Activated CD4-positive, alpha-beta T cell treated with anti-CD3 and anti-CD28 coated beads, Interleukin-2, amount 10 ng/mL, durations not matched to agents 7 days and 5 days (primary cell): ENCODE measurements at places on chromosomes 2 and 18.

- no peaks in the 10 kb centered on the region for H3K36me3 ChIP-seq
- DNase-seq: no peak
- peaks cover 4% of the 10 kb centered on the region for H3K27me3 ChIP-seq
- no peaks in the 10 kb centered on the region for H3K4me1 ChIP-seq
Measured at GRCh38 chr2:33444967-33445366, 31.5 kb upstream of the RASGRP3 start.

GRCh38 chr18:5951515-5952091 is 56.3 kb upstream of the TMEM200C start:
- no peak overlapping the region for H3K4me3 ChIP-seq
- H3K27me3 ChIP-seq: peaks cover 2% of the 10 kb centered on the region
- no peak overlapping the region for H3K27ac ChIP-seq
- H3K36me3 ChIP-seq: no peaks in the 10 kb centered on the region
- DNase-seq: no peak
- no peaks in the 10 kb centered on the region for H3K4me1 ChIP-seq

- no peak for DNase-seq
- H3K36me3 ChIP-seq: peaks cover 43% of the 10 kb centered on the region
- no peak overlapping the region for H3K4me3 ChIP-seq
- no peaks in the 10 kb centered on the region for H3K4me1 ChIP-seq
- H3K27ac ChIP-seq: no peak overlapping the region
Measured at GRCh38 chr2:32386739-32387138, 29.9 kb downstream of the BIRC6 start.

DNA sequence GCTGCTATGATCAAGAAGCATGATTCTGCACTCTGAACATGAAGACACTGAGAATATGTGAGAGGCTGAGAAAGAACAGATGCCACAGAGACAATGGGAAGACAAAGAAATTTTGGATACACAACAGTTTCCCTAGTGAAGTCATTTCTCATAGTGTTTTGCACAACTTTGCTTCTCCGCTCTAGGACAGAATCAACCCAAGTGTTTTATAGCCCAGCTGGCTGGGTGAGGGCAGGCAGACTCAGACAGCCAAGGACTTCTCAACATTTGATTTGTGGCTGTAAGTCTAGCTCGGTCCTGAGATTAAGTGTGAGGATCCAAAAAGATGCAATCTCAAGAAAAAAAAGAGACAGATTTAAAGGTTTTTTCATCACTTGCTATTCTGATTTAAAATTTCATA is 536.5 kb upstream of the CRIM1 start:
- H3K4me3 ChIP-seq: no peak overlapping the region
- no peak for DNase-seq
- no peaks in the 10 kb centered on the region for H3K36me3 ChIP-seq
- H3K4me1 ChIP-seq: no peaks in the 10 kb centered on the region
- H3K27me3 ChIP-seq: peaks cover 5% of the 10 kb centered on the region

GRCh38 chr18:47313901-47314300 is 62.4 kb upstream of the SKOR2 start:
- no peak overlapping the region for H3K27ac ChIP-seq
- peaks cover 7% of the 10 kb centered on the region for H3K27me3 ChIP-seq

- H3K36me3 ChIP-seq: no peaks in the 10 kb centered on the region
- no peak overlapping the region for H3K27ac ChIP-seq
Measured at GRCh38 chr2:182018218-182018617, 32.6 kb downstream of the PPP1R1C start.

- DNase-seq: no peak
- no peaks in the 10 kb centered on the region for H3K4me1 ChIP-seq
- H3K27ac ChIP-seq: no peak overlapping the region
- H3K36me3 ChIP-seq: no peaks in the 10 kb centered on the region
- H3K27me3 ChIP-seq: no peaks in the 10 kb centered on the region
- no peak overlapping the region for H3K4me3 ChIP-seq
Measured at GRCh38 chr2:76318848-76319360, 608.2 kb upstream of the GCFC2 start.

- no peak for DNase-seq
- no peaks in the 10 kb centered on the region for H3K27me3 ChIP-seq
- no peak overlapping the region for H3K4me3 ChIP-seq
Measured at GRCh38 chr2:174142290-174142689, 106.0 kb downstream of the OLA1 start.

GRCh38 chr2:27647289-27647688 is 16.1 kb downstream of the SUPT7L start:
- no peak overlapping the region for H3K27ac ChIP-seq
- H3K4me3 ChIP-seq: no peak overlapping the region
- no peaks in the 10 kb centered on the region for H3K4me1 ChIP-seq
- peaks cover 39% of the 10 kb centered on the region for H3K36me3 ChIP-seq
- no peak for DNase-seq

DNA sequence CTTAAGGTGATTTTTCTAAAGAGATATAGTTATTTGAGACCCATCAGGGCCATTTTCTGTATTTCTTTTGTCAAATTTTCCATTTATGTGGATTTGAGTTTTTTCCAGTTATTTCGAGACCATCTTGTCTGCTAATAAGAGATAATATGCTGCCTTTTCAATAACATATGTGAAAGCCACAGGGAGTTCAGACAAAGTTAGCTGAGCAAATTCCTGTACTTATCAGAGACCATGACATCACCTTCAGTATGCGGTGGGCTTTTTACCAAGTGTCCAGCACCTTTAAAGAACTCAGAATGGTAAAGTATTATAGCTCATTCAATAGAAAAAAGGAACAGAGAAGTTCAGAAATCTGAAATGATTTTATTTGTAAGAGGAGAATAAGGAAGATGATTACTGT is 11.7 kb downstream of the MAPK4 start:
- H3K36me3 ChIP-seq: no peaks in the 10 kb centered on the region
- peaks cover 14% of the 10 kb centered on the region for H3K27me3 ChIP-seq
- no peak overlapping the region for H3K27ac ChIP-seq
- H3K4me3 ChIP-seq: no peak overlapping the region
- no peak for DNase-seq

DNA sequence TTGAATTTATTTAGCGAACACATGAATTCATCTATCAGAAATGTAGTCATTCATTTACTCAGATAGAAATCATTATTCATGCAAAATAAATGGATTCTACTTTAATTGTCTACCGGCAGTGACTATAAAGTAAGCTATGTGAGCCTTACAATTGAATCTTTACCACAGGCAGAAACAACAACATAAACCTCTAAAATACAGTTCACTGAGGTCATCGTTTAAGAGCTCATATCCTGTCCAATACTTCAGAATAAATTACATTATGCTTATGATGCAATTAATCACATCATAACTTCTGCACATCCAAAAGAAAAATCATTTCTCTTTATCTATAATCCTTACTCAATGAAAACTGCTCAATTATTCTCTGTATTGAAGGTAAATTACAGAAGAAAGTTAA is 244.7 kb downstream of the HNMT start:
- no peak for DNase-seq
- no peaks in the 10 kb centered on the region for H3K36me3 ChIP-seq
- no peak overlapping the region for H3K4me3 ChIP-seq
- H3K4me1 ChIP-seq: no peaks in the 10 kb centered on the region

DNA sequence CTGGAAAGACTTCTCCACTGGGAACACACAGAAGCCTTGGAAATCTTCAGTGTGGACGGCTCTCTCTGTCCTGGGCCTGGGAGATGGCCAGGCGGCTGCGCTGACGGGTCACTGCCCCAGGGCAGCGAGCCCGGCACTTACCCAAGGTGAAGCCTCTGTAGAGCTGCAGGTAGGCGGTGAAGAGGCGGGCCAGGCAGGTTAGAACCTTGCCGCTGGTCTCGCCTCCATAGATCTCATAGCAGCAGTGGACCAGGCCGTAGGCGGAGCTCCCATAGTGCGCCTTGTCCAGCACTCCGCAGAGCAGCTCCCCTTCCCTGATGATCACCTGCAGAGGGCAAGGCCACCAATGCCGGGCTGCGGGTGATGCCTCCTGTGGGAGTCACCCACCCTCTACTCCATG is 53.0 kb downstream of the POLR1A start:
- no peaks in the 10 kb centered on the region for H3K27me3 ChIP-seq
- no peaks in the 10 kb centered on the region for H3K4me1 ChIP-seq
- DNase-seq: no peak
- no peak overlapping the region for H3K4me3 ChIP-seq
- peaks cover 42% of the 10 kb centered on the region for H3K36me3 ChIP-seq

DNA sequence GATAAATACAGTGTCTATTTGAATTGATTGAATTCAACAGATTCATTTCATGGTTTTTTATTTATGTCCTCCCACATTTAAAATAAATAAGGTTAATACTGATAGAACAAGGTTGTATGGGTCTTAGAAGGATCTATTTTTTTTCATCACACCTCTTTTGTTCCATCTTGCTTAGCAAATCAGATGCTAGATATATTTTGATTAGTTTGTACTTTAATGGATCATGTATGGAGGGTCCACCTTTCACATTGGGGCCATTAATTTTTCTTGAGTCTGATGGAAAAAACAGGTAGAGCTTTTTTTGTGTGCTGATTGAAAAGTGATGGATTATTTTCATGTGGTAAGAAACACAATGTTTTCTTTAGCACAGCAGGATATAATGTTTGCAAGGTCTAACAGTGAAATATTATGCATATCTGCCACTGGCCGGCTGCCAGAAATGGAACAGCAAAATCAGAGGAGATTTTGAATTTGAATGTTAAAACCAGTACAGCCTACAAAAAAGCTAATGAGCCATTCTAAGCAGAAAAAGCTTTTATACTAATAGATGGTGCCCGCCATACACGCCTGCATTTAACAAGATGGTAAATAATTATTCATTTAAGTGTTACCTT is 188.1 kb upstream of the ETAA1 start:
- no peak for DNase-seq
- H3K4me1 ChIP-seq: no peaks in the 10 kb centered on the region
- no peaks in the 10 kb centered on the region for H3K27me3 ChIP-seq
- no peak overlapping the region for H3K27ac ChIP-seq
- no peaks in the 10 kb centered on the region for H3K36me3 ChIP-seq
- no peak overlapping the region for H3K4me3 ChIP-seq

DNA sequence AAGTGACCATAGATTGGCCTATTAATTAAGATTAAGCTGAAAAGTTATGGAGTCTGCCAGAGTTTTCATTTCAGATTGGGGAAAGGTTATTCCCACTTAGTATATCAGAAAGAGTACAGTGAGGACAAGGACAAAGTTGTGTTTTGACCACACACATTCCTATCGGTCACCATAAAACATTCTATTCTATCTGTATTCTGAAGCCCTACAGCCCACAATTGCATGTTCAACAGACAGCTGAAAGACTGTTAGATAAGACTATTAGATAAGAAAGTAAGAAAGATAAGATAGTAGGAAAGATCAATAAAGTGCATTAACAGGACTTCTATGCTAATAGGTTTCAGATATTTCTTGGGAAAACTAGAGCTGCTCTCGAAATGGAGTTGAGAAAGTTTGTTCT is 26.7 kb upstream of the ACYP2 start:
- H3K27me3 ChIP-seq: no peaks in the 10 kb centered on the region
- H3K36me3 ChIP-seq: no peaks in the 10 kb centered on the region
- H3K4me3 ChIP-seq: no peak overlapping the region
- peaks cover 18% of the 10 kb centered on the region for H3K4me1 ChIP-seq
- H3K27ac ChIP-seq: no peak overlapping the region
